Activated T-cell treated with anti-CD3 and anti-CD28 coated beads, Interleukin-2, amount 50 U/mL, for 1 hour (primary cell): ENCODE measurements at places on chromosomes 13 and 19.

- no peak for DNase-seq
Observed at GRCh38 chr19:50485284-50485955, 8.8 kb upstream of the GARIN5A start.

DNA sequence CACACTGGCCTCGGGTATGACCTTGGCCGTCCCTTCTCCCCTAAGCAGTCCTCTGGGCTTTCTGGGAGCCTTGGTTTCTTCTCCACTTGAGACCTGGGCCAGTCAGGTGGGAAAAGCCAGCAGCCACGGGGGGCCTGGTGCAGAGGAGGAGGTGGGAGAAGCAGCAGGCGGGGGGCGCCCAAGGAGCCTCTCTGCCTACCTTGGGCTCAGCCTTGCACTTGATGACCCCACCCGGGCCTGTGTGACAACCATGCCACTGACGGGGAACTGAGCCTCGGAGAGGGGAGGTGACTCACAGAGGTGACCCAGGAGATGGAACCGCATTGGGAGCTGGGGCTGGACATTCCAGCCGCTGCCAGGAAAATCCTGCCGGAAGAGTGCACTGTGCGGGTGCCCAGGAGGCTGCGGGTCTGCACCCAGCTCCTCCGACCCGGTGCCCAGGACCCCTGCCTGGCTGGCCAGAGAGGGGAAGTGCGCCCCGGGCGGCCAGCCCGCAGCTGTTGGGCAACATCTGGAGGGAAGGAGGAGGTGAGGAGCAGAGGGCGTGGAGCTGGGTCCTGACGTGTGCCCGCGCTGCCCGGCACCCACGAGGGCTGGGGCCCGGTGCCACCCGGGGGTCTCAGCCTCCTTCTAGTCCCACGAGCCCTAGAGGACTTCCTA lies 23.4 kb upstream of the SLC7A10 start:
- DNase-seq: no peak

GRCh38 chr19:31570718-31571117 lies 221.5 kb upstream of the TSHZ3 start:
- no peak for DNase-seq

- no peak for DNase-seq
Observed at GRCh38 chr13:105952973-105953290, 582.5 kb downstream of the EFNB2 start.

GRCh38 chr13:90197722-90198121 lies 1149.8 kb upstream of the MIR17HG start:
- no peak for DNase-seq

DNA sequence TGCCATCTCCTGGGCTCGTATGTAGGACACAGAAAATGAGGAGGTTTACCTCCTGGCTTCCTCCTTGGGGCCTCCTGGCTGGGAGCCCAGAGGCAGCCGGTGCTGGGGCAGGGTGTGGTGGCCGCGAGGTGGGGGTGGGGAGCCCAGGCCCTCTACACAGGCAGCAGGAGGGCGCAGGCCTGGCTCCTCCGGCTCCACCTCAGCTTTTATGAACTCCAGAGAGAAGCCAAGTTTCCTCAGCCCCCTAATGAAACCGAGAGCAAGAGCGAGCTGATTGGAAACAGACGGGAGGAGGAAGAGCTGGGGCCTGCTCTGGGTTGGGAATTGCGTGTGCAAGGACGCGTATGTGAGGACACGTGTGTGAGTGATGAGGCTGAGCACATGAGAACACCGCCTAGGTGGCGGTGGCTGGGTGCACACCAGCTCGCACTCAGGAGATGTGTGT lies 23.1 kb downstream of the LYL1 start:
- DNase-seq: no peak

GRCh38 chr13:30870049-30870884 lies 35.8 kb upstream of the MEDAG start:
- no peak for DNase-seq

GRCh38 chr13:89361909-89362308 lies 1690.7 kb downstream of the SLITRK5 start:
- DNase-seq: no peak

DNA sequence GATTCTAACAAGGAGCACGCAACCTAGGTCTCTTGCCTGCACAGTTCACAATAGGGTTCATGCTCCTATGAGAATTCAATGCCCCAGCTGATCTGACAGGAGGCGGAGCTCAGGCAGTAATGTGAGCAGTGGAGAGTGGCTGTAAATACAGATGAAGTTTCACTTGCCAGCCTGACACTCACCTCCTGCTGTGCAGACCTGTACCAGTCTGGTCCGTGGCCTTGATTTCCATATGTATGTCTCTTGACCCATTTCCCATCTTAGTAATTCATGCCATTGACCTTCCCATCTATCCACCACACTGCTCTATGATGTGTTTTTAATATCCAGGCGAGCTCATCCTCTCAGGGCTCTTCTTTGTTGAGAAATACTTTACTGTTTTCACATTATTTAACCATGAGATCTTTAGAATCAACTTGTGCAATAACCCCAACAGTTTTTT lies 95.2 kb downstream of the LRCH1 start:
- no peak for DNase-seq
